ENCODE measurements at places on chromosomes 4 and X.

GRCh38 chr4:148141501-148141900, 300.7 kb downstream of the NR3C2 start:
- no peak for DNase-seq

DNA sequence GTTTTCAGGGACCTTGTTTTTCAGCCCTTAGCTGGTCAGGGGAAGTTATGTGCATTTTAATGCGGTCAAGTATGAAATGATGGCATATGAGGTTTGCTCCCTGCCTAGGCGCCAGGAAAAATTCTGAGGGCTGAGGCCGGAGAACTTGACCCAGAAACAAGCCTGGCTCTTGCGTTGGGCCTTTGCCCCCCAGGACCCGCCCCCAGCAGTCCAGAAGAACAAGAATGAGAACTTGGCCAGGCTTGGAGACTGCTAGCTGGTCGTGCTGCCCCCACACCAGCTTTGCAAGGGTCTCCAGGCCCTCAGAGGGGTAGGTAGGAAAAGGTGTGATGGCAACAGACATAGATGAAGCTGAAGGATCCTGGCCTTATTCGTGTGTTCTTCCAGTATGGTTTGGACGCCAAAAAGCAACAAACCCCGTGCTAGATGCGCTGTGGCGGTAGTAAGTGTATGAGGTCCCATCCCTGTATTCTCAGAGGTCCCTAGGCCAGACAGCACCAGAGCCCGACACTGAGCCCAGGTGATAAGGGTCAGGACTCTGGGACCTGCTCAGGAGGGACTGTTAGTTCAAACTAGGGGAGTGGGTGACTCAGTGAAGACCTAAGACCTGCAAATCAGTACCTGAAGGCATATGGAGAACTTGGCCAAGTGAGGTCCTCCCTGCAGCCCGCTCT, 10.5 kb downstream of the NKX3-2 start:
- no peak for DNase-seq

DNA sequence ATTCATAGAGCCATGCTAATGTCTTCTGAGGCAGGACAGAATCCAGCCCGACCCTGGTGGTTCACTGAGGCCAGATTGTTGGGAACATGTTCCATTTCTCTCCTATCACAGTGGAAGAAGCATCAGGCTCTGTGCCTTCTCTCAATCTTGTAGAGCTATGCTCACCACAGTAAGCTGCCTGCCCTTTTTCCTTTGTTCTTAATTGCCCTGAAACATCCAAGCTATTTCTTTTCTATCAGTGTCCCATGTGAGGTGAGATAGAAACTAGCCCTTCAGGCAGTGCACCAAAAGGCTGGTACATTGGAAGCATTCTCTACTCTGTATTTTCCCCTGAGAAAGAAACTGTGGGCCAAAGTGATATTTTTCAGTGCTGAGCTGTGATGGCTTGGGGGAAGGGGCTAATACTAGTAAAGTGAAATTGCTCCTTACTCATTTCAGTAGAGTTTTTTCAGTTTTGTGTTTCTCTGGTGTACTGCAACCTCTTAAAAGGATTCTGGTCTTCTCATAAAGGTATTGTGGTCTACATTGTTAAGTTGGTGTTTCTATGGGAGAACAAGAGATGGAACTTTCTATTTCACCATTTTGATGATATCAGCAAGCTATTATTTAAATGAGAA, 611.2 kb downstream of the RPA4 start:
- DNase-seq: no peak

- DNase-seq: no peak
Measured at GRCh38 chr4:8155048-8155447, 3.6 kb downstream of the ABLIM2 start.

- DNase-seq: no peak
Measured at GRCh38 chrX:1788300-1788911, 173.5 kb downstream of the ASMT start.

DNA sequence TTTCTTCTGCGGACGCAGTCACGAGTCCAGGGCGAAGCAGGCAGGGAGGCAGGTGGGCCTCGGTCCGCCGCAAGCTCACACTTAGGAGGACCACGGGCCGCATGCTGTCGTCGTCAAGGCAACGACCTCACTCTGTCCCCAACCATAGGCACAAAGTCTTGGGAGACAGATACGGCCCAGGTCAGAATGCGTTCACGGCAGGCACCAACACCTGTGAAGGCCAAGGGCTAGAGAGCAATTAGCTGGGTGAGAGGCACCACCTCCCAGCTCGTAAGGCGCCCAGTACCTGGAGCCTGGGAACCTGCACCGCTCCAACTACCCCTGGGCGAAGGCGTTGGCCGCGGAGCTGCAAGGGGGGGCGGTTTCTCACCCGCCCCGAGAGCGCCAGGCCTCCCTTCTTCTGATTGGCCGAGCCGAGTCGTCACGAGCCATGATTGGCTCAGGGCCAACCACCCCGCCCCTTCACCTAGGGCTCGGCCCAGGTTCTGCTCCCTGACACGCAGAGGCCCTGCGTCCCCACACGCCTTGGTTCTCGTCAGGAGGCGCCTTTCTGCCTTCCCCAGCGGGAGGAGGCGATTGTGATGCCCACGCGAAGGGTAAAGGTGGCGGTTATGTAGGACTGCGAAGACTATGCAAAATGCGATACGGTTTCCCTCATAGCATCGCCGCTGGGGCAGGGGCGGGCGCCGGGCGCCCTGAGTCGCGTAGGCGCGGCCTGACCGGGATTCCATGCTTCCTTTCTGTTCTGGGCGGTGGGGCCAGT, at the start of gene CDKL2:
TSS of gene CDKL2 (minus strand) at position 355 of the 763 bp plus-strand sequence. CDS start 4,540 bp downstream, outside the sequence.
- peak; percentile 90 for DNase-seq

GRCh38 chr4:72505314-72505744, 63.7 kb downstream of the ADAMTS3 start:
- no peak for DNase-seq

GRCh38 chr4:183352546-183352945, 30.3 kb upstream of the CLDN24 start:
- DNase-seq: no peak

GRCh38 chr4:74087481-74087880, 11.5 kb downstream of the CXCL2 start:
- no peak for DNase-seq

DNA sequence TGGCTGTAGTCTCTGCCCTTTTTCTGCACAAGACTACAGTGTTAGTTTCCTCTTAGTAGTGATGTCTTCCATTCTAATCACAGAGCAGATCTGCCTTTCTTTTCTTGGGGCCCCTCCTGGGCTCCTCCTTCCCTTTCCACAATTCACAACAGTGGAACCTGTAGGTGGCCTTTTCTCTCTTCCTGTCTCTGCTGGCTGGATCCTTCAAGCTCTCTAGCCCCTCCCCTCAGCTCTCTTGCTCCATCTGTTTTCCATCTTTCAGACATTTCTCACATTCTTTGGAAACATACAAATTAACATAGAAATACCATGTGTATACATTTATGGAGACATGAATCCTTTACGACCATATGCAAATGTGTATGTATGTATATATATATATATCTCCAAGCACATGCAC, 304 bp upstream of the SPIN2A start:
- DNase-seq: no peak

DNA sequence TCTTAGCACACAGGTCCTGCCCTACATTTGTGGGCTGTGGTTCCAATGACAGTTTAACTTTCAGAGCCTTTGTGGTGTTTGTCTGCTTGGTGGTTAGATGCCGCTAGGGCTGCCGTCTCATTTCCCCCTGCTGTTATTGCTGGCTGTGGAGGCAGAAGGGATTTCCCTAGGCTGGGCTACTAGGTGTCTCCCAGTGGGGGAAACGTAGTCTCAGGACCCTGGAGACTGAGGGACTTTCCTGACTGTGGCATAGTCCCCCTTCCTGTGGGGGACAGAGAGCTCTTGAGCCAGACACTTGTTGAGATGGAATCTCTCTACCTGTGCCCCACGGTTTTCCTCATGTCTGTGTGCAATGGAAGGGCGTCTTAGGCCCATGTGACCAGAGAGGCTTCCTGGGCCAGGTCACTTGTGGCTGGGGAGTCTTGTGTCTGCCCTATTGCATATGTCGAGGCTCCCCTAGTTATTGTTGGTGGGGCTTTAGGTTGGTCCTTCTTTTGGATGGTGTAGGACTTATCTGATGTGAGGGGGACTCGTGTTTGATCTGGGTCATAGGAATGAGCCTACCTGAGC, 68.2 kb downstream of the ARHGAP10 start:
- no peak for DNase-seq

DNA sequence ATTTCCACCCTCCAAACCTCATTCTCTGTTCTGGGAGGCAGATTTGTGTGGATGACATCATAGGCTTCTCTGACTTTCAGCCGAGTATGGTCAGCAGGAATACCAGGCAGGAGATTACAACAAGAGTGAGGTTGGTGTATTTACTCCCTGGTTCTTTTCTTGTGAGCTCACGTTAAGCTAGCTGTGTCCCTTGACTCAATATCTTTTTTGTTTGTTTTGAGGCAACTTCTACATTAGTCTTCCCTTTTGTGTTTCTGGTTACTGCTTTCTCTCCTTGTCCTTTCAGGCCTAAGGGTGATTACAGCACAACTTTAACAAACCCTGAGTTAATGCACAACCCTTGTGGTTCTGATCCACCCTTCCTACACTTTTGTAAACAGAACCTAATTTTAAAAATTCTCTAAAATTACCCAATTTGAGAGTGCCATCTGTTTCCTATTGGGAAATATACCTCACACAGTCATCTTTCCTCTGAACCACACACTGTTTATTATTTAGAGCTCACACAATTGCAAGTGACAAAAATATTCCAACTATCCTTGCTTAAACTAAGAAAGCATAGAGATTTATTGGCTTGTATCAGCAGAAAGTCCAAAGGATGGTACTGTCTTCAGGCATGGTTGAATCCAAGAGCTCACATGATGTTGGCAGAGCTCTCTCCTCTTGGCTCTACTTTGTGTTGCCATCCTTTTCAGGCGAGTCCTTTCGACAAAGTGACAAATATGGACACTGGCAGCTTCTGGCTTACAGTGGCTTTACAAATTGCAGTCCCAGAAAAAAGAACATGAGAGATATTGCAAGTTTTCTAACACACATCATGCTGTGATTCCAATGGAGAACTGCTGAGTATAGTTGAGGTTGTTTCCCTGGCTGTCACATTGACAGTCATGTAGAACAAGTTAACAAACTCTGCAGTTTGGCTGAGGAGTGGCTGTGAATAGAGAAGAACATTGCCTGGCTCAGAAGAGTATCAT, 150.5 kb upstream of the DDIT4L start:
- DNase-seq: no peak

- no peak for DNase-seq
Measured at GRCh38 chr4:17704020-17704650, 77.3 kb downstream of the FAM184B start.

GRCh38 chr4:182873726-182874125, 43.5 kb downstream of the DCTD start:
- DNase-seq: no peak

DNA sequence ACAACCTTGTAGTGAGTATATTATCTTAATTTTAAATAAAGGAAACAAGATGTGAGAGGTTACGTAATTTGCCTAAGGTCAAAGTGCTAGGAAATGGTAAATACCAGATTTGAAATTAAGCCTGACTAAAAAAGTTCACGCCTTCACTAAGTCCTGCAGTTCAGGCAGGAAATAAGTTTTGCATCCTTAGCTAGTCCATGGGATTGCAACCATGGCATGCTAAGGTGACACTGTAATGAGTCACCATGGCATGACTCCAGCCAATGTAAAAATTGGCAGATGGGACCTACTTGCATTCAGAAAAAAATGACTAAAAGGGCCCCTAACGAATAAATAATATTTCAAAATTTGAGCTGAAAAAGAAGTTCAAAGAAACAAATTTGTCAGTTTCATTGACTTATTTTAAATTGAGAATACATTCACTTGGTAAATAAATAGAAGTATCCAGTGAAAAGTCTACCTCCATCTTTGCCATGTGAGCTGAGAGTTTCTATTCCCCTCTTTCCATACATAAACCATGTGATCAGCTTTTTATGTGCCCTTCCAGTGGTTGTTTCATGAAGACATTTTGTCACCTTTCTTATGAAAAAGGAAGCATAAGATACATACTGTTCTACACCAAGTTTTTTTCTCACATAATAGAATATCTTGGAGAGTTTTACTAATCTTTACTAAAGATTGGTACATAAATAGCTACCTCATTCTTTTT, 72.4 kb downstream of the ANKRD50 start:
- no peak for DNase-seq

GRCh38 chr4:167713756-167714155, 378.6 kb upstream of the ANXA10 start:
- DNase-seq: no peak

Data from left ventricle myocardium superior (tissue), 1 donor.